ENCODE measurements at places on chromosomes 5 and 9. TPM values are rescaled to one million over a fixed set of nuclear protein-coding genes. Genes with fewer than 3 reads are reported as not detected.

GRCh38 chr5:179346401-179346800 is 1.1 kb upstream of the ADAMTS2 start:
- DNase-seq: no peak

GRCh38 chr9:72280913-72281500 is 84.0 kb downstream of the ZFAND5 start:
- peak; percentile 74 for DNase-seq

DNA sequence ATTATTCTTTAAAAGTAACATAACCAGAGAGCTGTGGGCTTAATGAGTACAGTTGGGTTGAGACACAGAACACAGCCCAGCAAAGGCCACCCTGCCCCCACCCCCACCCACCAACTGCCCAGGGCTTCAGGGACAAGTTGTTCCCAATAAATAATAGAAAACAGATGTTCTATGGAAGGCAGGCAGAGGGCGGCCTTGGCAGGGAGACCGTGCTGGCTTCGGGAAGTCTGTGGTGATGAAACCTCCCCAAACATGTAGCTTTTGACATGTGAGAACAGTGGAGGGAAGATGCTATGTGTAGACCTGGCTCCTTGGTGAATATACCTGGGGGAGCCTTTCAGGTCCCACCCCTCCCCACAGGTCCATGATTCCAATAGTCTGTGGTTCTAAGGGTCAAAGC is 10.0 kb downstream of the TRAF1 start:
- DNase-seq: peak; percentile 93

DNA sequence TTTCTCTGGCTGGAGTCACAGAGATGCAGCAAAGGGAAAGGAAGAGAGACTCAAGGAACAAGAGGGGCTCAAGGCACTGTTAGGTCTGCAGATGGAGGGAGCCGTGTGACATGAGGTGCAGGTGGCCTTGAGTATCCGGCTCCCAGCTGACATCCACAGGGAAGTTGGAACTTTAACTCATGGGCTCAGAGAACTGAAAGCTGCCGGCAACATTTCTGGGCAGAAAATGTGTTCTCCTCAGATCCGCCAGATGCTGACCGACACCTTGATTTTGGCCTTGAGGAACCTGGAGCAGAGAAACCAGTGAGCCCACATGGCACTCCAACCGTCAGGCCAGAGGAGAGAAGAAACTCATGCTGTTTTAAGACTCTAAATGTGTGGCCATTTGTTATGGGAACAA is 258.1 kb upstream of the IRX2 start:
- no peak for DNase-seq

- no peak for DNase-seq
Measured at GRCh38 chr9:615756-616155, 225.7 kb upstream of the DMRT1 start.

GRCh38 chr5:81556809-81557208 is 162.9 kb upstream of the ACOT12 start:
- no peak for DNase-seq

GRCh38 chr9:101047848-101048397 is 19.4 kb downstream of the PLPPR1 start:
- DNase-seq: no peak

- no peak for DNase-seq
Measured at GRCh38 chr5:135574493-135574892, 4.3 kb downstream of the CXCL14 start.

GRCh38 chr5:17944046-17944445 is 309.8 kb downstream of the TAF11L14 start:
- no peak for DNase-seq

GRCh38 chr5:179776411-179776938 is 17.3 kb upstream of the LTC4S start:
- DNase-seq: no peak

- no peak for DNase-seq
Measured at GRCh38 chr5:108763222-108763916, 15.7 kb downstream of the FER start.

- DNase-seq: no peak
Measured at GRCh38 chr9:97866848-97867247, 13.8 kb downstream of the FOXE1 start.

DNA sequence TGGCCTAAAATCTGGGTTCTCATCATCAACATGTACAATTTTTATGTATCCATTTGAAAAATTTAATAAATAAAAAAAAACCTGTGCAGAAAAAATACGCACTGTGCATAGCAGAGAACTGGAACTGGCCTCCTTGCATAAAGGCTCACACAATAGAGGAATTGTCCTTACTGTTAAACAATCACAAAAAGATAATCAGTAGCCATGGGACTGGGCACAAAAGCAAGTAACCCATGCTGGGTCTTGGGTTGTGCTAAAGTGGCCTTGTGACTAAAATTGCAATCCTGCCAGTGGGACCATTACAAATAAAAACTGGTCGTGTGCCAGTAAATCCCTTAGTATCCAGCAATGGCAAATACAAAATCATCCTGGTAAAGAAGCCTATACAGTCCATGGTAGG is 1646.6 kb downstream of the MAT2B start:
- no peak for DNase-seq

DNA sequence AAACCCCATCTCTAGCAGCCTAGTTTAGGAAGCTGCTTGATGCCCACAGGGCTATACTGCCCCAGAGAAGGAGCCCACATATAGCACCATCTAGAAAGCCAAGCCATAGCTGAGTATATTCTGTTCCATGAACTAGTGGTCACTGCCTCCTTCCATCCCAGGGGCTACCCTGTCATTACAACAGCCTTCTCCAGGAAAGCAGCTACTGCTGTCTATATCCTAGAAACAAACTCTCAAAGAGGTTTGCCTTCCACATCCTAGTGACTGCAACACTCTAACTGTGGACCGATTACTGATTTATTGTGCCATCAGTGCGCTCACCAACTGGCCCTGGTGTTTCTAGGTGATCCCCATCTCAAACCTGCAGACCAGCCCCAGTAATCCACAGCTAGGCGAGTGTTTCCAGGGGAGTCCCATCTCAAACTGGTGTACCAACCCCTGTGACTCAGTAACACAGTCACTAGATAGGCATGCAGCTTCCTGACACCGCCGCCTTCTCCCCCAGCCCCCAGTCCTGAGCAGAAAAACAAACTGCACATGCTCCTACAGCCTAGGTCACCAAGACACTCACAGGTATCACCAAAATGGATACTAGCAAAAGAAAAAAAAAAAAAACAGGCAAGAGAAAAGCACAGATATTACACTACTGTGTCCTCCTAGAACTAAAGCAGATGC is 14.8 kb downstream of the SPTLC1 start:
- peak; percentile 74 for DNase-seq

DNA sequence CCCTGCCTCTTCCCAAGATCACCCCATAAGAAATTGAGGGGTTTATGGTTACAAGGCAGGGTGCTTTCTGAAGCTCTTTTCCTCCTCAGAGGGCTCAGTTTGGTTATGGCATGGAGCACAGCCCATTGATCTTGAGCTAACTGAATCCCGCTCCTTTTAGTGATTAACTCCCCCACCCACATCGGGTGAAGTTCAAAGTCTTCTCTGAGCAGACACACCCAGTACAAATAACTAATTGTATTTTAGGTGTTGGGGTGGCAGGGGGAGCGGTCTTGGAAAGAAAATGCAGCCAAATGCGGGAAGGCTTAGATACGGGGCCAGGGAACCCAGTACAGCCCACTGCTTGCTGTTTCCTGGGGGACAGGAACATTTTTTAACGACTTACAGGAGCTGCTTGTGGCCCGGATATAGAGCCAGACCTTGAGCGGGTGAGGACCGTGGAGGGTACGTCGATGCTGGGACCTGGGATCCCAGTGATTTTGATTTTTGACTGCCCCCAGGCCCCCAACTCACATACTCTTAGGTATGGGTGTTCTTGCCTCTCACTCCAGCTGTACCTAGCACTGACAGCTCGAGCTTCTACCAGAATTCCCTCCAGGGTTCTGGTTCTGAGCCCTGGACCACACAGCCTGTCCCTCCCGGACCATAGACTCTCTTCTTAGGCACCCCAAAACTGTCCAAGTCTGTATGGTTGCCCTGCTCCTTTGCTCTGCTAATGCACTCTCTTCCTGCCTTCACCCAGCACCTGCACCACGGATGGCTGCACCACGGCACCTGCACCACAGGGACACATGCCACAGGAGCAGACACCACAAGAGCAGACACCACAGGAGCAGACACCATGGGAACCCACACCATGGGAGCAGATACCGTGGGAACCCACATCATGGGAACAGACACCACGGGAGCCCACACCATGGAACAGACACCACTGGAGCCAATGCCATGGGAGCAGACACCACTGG is 18.3 kb upstream of the RXRA start:
- DNase-seq: no peak

GRCh38 chr5:162096448-162096847 is 28.9 kb downstream of the GABRG2 start:
- no peak for DNase-seq

DNA sequence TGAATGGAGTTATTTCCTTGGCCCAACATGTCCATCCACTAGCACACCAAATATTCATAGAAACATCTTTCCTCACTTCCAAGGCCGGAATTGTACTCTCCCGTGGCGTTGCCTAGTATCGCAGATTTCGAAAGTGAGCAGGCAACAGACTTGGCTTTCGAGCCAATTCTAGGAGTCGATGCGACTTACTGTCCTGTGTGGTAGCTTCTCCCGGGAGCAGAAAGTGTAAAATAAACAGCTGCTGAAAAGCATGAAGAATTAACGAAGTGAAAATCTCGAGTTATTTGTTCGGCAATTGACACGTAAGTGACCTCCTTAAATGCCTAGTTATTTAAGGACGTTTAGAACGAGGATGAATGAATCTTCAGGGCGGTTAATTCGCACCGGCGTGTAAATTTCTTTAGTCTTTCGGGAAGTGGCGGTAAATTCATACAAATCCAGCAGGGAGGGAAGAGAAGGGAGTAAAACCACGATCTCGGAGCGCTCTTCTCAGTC is 449 bp upstream of the PCSK5 start:
- DNase-seq: peak; percentile 75

DNA sequence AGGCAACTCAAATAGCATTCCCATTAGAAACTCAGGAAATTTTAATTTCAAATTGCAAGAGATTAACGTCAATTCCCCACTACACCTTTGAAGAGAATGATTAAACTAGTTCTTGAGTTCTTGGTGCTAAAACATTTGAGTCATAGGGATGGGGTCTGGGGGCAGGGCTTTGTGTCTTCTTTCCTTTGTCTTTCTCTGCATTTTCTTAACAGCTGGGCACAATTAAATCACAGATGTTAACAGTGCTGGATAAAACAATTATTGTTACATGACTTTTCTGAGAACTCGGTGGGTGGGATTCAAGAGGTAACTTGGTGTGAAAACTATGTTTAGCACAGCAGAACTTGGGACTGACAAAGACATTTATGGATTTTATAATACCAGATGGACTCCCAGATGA is 351.9 kb upstream of the TNC start:
- no peak for DNase-seq

- no peak for DNase-seq
Measured at GRCh38 chr9:108588246-108588645, 267.5 kb downstream of the ACTL7B start.

The FIBCD1 gene
- total RNA-seq: 7.3 TPM

The SOX30 gene
- under 0.01 TPM for total RNA-seq

The GABRA6 gene
- total RNA-seq: not detected

The OR1J2 gene
- 0.33 TPM for total RNA-seq

Data from fibroblast of lung (primary cell).